ENCODE measurements at places on chromosomes 3 and 15.
A peak's percentile ranks its signal among the peaks of the same experiment; 100 is the strongest.

GRCh38 chr3:181486141-181486885, 225.4 kb upstream of the SOX2 start:
- DNase-seq, result no peak

GRCh38 chr3:194300382-194300758, 50.8 kb downstream of the CPN2 start:
- DNase-seq, result no peak

DNA sequence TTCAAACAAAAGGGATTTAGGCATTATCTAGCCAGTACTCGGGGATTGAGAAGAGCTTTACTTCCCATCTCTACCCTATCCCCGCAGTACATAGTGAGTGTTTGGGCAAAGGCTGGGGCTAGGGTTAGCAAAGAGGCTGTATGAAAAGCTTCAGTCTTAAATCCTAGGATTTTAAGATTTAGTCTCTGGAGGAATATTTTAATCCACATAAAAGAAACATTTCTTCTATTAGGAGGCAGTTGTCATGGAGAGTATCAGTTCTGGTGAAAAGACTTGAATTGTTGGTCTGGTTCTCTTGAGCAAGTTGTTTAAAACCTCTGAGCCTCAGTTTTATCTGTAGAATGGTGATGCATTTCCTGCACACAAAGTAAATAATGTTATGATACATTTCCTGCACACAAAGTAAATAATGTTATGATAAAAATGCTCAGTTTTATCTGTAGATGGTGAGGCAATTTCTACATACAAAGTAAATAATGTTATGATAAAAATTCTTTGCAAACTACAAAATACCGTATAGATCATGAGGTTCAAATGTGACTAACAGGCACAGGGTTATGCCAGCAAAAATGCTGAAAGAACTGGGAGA, 53.9 kb upstream of the ZBED2 start:
- no peak for DNase-seq

GRCh38 chr3:48299746-48300712, 33.4 kb downstream of the SPINK8 start:
- DNase-seq, result no peak

- no peak for DNase-seq
Observed at GRCh38 chr3:132006605-132007204, 28.1 kb downstream of the CPNE4 start.

DNA sequence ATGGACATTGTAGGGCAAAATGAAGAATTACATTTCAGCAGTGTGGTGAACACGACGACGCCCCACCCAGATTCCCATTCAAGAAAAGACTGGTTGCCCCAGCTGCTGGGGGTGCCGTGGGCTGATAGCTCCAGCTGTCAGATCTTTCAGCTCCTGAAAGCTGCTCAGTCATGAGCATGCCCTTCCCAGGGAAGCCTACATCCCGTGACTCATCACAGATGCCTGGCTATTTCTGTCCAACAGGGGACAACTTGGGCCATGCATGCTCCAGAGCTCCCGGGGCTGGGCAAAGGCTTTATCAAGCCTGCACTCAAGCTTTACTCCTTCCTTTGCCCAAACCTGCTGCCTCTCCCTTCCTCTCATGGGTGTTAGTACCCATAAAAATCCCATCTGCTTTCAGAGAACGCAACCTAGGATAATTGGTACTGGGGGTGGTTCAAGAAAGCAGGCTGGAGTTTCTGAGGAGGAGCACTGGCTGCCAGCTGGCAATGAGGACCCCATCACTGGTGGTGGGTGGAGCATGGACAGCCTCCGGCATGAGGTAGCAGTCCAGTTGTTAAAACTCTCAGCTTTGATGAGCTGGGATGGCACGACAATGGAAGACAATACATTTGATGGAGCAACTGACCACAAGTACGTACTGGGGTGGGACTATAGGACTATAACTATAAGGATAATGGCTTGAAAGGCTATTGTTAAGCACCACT, 16.4 kb upstream of the ST8SIA2 start:
- no peak for DNase-seq

DNA sequence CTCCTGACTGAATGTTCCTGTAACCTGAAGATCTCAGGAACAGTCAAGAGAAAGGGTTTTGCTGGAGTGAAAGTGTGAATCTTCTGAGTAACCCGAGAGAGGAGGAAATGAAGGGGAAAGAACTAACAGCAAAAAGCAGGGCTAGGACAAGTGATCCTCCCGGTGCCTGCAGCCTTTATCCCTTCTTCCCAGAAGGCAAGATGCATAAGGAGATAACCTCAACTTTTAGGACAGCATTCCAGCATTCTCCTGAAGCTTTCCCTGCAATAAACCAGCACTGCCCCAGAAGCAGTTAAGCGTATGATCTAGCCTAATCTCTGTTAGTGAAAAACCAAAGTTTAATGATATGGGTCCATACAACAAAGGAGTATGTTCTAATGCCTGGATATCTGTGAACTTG, 298.8 kb downstream of the MEX3B start:
- DNase-seq, result no peak

DNA sequence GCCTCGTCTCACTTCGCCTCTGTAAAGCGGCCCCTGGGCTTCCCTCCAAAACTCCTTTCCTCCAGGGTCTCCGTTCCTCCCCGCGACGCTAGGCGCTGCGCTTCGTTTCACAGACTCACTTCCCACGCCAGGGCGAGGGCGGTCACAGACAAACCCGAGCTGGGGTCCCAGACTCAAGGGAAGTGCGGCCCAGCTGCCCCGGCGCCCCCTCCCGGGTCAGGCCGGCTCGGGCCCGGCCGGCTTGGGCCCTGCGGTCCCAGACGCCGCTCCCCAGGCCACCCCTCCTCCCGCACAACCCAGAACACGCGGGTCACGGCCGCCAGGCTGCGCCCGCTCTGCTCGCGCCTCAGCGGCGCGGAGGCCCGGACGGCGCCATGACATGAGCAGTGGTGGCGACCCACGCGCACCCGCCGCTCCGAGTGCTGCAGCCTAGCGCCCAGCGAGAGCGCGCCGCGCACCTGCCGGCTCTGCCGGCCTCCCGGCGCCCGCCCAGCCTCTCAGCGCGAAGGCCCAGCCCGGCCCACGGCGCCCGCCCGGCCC, 547 bp downstream of the NUP210 start:
- DNase-seq, result no peak

- DNase-seq, result no peak
Observed at GRCh38 chr3:132662212-132662611, 2.1 kb downstream of the UBA5 start.

DNA sequence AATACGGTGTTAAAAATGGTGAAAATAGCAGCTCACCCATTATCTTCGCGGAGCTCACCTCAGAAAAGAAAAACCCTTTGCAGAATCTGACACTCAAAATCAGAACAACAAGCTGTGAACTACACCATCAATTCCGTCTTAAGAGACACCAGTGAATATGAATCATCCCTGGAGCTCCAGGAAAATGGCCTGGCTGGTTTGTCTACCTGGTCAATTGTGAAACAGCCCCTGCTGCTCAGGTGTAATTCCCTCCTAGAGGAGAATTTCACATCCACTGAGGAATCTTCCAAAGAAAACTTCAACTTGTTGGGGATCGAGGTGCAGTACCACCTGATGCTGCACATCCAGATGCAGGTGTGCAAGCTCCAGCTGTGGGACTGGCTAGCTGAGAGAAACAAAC, 3.0 kb upstream of the XRN1 start:
- no peak for DNase-seq

GRCh38 chr3:65039754-65040210, 352.0 kb upstream of the ADAMTS9 start:
- no peak for DNase-seq

DNA sequence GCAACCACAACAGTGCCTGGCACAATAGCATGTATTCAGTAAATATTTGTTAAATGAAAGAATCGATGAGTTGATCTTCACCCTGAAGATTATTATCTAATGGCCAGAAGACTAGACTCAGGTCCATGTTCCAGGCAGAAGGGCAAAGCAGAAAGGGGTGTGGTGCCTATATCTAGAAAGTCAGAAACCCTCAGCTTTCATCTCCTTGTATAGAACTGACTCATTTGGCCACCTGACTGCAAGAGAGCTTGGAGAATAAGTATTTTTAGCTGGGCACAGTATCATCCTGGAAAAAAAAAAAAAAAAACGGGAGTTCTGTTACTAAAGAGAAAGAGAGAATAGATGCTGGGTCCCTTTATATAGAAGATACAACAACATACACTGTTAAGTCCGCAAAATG, 69.7 kb upstream of the SPRED1 start:
- no peak for DNase-seq

DNA sequence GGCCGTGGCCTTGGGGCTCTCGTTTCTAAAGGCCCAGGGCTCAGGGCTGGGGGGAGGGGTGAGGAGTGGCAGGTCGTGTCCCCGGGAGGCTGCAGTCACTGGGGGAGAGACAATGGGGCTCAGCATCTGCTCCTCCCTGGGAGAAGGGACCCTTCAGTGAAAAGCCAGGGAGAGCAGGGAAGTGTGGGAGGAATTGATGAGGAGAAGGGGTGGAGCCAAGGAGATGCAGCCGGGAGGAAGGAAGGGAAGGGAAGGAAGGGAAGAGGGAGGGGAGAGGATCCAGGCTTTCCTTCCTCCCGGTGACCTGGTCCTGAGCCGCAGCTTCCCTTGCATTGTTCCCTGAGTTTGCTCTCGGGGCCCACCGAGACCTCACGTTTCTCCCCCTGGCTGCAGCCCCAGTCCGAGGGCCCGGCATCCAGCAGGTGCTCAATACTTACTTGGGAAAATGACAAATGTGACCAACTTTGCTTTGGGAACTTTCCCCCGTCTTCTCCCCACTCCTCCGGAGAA, 1.4 kb upstream of the ZNF710 start:
- DNase-seq, result no peak

- DNase-seq, result no peak
Observed at GRCh38 chr3:169660709-169661360, 2.7 kb downstream of the MECOM start.

GRCh38 chr3:45779746-45780735, 16.3 kb downstream of the SLC6A20 start:
- no peak for DNase-seq

GRCh38 chr3:159910991-159911663, 77.5 kb upstream of the IL12A start:
- DNase-seq, result no peak

DNA sequence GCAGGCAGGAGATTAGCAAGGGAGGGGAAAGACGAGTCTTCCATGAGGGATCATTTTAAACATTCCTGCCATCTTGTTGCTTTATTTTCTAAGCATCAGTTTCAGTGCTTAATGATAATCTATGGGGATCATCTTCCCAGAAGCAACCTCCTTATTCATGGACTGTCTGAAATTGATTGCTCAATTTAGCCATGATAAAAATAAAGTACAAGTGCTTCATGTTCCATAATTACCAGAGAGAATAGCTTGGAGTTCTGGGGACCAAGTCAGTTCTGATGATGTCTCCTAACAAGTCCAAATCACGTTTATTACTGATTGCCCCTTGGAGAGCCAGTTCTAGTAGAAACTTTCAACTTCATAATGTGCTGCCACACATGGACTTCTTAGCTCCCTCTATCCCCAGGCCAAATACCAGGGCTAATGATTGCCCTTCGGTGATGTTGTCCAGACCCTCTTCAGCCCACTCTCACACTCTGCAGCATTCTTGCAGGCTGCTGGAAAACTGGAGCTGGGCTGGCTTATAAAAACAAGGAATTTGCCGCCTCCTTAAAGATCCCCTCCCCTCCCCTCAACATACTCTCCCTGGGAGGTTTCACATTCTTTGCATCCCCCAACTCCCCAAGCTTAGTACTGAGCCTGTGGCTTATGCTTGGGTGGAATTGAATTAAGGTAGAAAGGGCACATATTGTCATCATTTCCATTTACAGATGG, 222.1 kb upstream of the ADAMTS9 start:
- no peak for DNase-seq

DNA sequence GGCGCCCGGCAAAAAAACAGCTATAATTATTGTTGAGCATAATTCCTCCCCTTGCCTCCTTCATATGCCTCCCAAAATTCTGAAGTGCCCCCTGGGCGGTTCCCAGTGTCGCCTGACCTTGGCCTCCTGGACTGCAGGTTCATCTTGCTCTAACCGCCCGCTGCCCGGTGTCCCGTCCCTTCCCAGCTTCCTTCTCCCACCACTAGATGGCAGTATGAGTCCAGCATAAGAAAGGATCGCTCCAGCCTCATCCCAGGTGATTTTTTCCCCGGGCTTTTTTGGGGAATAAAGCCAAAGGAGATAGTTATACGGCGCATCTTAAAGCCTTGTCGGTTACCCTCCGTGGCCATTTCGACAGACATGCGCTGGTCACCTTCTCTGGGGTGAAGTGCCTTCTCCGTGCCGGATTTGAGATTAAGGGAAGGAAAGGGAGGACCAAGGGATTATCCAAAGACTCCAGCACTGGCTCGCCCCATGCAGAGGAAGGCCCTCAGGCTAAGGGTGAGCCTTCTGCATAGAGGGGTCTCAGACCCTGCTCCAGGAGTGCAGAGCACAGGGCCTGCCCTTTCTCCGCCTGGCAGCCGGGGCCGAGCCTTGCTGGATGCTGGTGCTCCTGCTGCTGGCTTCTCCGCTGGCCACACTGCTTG, 45.8 kb upstream of the TRA2B start:
- peak; percentile 44 for DNase-seq

- DNase-seq, result no peak
Observed at GRCh38 chr3:112297714-112298113, 3.7 kb upstream of the SLC9C1 start.

- DNase-seq, result no peak
Observed at GRCh38 chr15:25087137-25087536, 132.3 kb downstream of the SNRPN start.

- DNase-seq, result no peak
Observed at GRCh38 chr3:184158404-184158803, 3.2 kb downstream of the DVL3 start.
